ENCODE measurements at places on chromosomes 1 and 21.
A peak's percentile ranks its signal among the peaks of the same experiment; 100 is the strongest.

- no peak for DNase-seq
Observed at GRCh38 chr1:4526747-4527146, 127.7 kb upstream of the AJAP1 start.

GRCh38 chr21:31257265-31257664 lies 86.8 kb downstream of the TIAM1 start:
- DNase-seq: no peak

GRCh38 chr1:197137322-197137721 lies 9.1 kb downstream of the ASPM start:
- DNase-seq: no peak

DNA sequence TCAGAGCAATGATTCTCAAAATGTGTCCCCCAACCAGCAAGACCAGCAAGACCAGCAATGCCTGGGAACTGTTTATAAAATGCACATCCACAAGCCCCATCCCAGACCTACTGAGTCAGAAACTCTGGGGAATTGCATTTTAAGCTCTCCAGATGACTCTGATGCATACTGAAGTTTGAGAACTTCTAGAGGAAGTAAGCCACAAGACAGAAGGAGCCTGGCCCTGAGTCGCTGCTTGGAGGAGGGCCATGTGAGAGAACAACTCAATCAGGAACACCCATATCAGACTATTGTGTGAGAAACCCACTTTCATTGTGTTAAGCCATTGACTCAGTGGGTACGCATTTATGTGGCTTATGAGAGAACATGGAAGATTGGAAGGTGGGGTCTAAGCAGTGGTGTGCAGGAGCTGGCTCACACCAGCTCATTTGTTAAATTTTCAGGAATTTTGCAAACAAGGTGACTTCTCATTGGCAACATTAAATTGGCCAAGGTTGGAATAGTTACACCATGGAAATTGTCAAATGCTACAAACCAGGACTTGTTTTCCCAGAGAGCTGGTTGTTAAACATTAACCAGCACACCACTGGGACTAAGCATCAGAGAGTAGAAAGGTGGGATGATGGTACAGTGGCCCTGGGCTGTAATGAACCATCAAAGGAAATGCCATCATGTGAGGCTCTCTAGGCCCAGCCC lies 38.9 kb downstream of the ATP1A1 start:
- no peak for DNase-seq

DNA sequence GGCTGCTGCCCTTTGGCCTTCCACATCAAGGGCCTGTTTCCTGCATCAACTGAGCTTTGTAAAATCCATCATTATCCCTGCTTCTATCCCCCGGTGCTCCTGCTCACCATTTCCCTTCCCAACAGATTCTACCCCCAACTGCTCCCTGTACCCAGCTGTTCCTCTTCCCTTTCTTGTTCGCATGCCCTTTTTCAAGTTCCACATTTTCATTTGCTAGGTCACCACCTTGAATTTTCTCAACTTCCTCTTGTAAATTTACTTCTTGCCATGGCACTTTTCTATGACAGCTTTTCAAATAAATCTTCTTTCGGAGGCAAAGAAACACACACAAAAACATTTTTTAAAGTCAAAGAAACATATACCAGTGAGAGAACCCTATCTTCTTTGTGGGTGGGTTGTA lies 330.5 kb upstream of the ADGRL2 start:
- DNase-seq: no peak

GRCh38 chr1:60171801-60172200 lies 98.2 kb upstream of the C1orf87 start:
- DNase-seq: no peak

DNA sequence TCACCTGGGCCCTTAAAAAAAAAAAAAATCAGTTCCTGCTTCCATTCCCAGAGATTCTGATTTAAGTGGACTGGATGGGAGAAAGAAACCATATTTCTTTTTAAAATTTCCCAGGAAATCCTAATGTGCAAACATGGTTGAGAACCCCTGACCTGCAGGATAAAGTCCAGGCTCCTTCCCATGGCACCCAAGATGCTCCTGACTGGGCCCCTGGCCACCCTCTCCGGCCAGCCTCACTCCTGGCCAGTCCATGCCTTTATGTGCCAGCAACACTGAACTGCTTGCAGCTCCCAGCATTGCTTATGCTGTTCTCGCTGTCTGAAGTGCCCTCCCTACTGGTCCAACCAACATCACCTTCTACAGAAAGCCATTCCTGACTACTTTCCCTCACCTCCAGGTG lies 93.9 kb downstream of the TEX35 start:
- DNase-seq: no peak

GRCh38 chr1:85328713-85329397 lies 52.4 kb upstream of the BCL10 start:
- DNase-seq: no peak

- no peak for DNase-seq
Observed at GRCh38 chr1:81113688-81114087, 687.0 kb upstream of the ADGRL2 start.

- DNase-seq: no peak
Observed at GRCh38 chr1:245577191-245578157, 422.7 kb downstream of the KIF26B start.

DNA sequence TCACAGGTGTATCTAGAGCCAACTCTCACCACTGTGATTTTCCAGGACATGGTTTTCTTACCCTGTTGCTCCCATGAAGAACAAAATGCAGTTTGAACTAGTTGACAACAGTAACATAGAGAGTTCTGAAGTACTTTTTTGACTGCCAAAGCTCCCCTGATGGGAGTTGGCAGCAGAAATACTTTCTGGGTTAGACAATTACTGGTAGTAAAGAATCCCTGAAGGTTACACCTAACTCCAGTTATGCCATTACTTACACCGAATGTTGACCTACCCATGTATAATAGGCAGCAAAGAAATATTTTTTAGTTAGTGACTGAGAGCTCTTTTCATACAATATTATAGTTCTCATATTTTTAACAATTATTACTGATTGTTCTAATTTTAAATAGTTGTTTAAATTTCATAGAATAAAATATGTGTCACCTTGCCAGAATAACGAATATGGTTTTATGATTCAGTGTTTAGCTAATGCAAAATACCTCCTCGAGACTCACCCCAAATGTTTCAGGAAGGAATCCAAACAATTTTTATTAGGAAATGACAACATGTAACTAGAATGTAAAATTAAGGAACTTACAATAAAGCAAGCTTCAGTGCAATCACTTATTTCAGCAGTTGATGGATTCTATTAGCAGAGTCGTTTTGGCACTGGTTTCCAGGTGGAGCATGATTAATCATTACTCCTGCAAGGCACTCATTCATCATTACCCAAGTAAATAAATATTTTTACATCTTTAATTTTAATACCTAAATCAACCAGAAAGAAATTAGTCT lies 237.6 kb downstream of the MRPL39 start:
- DNase-seq: no peak

DNA sequence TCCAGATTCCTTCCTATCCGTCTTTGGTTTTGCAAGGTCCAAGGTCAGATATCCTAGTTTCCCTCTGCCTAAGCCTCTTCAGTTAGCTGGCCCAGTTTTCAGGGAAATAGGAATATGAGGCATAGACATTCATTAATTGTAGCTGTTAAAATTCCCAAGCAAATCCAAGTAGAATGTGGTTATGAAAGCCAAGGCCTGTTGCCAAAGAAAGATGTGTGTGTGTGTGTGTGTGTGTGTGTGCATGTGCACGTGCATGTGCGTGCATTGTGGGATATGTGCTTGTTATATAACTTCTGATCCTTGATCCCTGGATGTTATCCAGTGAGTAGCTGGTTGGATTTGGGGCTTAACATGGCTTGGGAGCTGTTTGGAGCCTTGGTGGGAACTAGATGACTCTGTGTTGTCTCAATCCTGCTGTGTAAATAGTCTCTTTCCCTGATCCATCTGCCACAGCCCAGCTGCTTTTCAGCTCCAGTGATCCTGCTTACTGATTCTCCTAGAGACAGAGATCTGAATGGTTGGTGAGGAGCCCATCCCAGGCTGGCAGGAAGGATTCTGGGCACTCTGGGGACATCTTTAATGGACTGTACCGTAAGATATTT lies 70.6 kb upstream of the GCLM start:
- peak; percentile 20 for DNase-seq

DNA sequence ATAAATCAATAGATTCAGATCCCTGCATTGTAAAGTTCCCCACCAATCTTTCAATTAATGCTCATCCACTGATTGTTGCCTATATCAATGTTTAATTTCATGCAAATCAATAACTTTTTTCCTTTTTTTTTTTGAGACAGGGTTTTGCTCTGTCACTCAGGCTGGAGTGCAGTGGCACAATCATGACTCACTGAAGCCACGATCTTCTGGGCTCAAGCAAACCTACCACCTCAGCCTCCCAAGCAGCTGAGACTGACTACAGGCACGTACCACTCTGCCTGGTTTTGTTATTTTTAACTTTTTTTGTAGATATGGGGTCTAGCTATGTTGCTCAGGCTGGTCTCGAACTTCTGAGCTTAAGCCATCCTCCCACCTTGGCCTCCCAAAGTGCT lies 25.7 kb downstream of the DIO1 start:
- DNase-seq: no peak

DNA sequence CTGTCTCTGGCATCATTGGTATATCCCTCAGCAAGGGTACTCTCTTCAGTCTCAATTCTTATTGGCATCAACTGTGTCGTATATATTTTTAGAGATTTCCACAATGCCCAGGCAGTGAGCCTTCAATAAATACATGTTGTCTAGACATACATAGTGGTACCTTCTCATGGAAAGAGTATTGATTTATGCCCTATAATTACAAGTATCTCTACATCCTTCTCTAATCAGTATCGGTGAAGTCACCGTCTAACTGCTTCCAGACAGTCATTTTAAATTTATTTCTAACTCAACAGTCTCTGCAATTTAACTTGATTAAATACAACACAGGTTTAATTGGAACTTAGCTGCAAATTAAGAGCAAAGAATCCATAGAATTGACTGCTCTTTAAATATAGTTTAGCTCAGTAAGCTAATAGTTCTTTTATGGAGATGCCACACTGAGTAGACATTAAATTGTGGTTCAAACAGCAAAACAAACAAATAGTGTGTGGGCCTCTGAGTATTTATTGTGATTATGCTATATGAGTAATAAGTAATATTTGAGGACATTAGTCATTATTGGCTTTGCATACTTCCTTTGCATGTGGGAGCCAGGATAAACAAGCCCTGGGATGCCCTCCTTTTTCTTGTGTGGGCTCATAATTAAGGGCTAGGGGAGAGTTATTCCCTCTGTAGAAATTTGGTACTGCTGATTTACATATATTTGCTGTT lies 126.9 kb upstream of the DUSP10 start:
- no peak for DNase-seq

DNA sequence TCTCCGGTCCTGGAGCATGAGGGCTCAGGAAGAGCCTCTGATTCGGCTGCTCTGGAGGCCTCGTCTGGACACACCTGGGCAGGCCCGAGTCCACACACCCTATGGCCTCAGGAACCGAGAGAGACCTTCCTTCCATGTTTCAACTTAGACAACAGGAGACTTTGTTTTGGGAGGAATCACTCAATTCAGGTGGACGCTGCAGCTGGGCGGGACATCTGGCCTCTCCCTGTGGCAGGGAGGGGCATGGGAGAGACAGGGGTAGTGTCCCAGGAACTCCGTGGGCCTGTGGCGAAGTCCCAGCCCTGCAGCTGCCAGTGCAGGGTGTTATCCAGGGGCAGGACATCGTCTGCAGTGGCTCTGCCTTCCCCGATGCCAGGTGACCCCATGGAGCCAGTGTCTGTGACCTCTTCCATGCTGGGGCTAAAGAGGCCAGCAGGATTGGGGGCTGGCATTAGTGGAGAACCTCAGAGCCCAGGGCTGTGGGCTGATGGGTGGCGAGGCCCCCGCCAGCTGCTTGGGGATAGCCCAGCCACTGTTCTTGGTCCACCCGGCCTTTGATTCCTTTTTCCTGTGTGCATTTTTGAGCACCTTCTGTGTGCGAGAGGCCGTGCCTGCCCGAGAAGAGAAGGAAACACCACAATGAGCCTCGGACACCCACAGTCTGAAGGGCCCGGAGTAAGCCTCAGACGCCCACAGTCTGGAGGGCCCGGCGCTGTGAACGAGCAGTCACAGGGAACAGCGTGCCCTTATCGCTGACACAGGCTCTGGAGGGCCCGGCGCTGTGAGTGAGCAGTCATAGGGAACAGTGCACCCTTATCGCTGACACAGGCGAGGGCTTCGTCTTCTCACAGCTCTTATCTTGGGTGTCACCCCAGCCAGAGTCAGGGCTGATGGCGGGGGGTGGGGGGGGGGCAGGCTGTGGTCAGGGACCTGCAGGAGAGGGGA lies 6.2 kb downstream of the COL18A1 start:
- DNase-seq: no peak

DNA sequence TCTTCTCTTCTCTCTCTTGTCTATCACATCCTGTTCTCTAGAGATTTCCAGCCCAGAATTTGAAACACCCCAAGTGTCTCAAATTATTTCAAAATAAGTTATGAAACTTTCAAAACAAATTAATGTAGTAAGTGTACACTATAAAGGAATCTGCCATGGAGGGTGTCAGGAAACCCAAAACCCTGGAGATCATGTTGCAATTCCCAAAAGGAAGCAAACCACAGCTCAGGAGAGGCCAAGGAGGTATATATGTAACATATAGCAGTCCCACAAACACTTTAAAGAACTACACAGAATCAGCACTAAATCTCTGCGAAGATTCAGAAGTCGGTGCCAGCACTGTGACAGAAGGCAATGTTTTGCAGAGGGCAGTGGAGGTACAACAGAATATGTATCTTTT lies 26.6 kb downstream of the PTPN14 start:
- DNase-seq: no peak

GRCh38 chr1:232872738-232873137 lies 67.5 kb downstream of the MAP10 start:
- DNase-seq: no peak

- no peak for DNase-seq
Observed at GRCh38 chr1:64493831-64494230, 23.9 kb downstream of the CACHD1 start.

DNA sequence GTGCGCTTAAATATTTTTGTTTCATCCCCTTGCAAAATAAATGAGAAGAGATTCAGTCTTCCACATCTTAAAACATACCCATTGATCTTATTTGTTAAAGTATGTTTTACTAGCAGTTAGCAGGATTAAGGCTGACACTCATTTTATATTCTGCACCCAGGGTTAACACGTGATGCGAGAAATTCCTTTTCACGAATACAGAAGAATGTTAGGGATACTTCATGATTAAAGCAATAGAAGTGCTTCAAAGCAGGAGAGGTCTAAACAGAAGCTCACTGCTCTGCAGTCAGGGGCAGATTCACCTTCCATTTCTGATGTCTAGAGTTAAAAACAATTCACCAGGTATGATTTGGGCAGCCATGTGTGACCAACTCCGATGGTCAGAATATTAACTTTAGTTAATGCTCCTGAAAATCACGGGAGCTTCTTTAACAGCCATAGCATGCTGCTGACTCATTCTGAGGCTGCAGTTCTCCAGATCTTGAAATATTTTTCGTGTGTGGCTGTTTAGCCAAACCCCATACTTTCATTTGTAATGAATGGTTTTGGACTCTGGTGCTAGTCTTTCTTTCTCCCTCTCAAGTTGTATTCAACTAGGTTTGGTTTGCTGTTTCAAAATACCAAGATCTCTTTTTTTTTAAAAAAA lies 19.7 kb downstream of the BCAR3 start:
- no peak for DNase-seq

DNA sequence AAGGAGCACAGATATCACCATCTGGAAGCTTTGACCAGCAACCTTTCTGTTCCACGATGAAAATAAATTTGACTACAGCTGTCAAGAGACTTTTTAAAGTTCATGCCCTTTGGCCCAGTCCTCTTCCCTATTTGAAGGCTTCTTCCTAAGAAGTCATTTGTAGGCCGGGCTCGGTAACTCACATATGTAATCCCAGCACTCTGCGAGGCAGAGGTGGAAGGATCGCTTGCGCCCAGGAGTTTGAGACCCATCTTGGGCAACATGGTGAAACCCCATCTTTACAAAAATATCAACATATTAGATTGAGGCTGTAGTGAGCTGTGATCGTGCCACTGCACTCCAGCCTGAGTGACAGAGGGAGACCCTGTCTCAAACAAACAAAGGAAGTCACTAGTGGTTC lies 58.3 kb upstream of the IFFO2 start:
- no peak for DNase-seq
